ENCODE measurements at places on chromosomes 6 and 20.
A peak's percentile ranks its signal among the peaks of the same experiment; 100 is the strongest.

- no peak for DNase-seq
Measured at GRCh38 chr6:118912646-118913045, 18.7 kb downstream of the ASF1A start.

- no peak for DNase-seq
Measured at GRCh38 chr20:48639899-48640298, 187.9 kb downstream of the PREX1 start.

DNA sequence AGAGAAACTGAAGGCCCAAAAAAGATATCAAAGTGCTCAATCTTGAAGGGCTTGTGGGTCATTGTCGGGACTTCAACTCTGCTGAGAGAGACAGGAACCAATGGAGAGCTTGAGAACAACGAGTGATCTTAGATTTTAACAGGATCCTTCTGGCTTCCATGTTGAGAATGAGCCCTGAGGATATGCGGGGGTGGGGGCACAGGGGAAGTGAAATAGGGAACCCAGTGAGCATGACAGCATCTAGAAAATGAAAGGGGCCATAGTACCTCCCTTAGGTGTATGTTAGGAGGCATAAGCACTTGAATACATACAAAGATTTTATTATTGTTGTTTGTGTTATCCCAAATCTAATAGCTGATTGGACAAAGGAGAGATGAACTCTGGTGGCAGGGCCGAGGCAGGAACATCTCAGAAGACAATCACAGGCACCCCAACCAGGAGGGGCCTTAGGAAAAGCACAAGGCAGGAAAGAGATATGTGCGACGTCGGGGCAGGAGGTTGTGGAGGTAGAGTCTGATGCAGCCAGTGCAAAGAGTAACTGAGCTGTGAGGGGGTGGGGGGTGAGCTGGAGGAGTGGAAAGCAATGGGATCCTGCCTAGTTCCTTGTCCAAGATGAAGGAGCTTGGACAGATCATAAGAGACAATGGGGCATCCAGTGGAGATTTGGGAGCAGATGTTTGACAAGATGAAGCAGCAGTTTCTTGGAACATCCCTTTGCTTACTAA, 10.4 kb downstream of the TGM6 start:
- DNase-seq, result no peak

GRCh38 chr20:49775229-49775693, 37.4 kb upstream of the SLC9A8 start:
- no peak for DNase-seq

GRCh38 chr6:34374069-34374468, 18.4 kb downstream of the NUDT3 start:
- no peak for DNase-seq

- DNase-seq, result no peak
Measured at GRCh38 chr20:13299401-13299800, 78.3 kb downstream of the ISM1 start.

DNA sequence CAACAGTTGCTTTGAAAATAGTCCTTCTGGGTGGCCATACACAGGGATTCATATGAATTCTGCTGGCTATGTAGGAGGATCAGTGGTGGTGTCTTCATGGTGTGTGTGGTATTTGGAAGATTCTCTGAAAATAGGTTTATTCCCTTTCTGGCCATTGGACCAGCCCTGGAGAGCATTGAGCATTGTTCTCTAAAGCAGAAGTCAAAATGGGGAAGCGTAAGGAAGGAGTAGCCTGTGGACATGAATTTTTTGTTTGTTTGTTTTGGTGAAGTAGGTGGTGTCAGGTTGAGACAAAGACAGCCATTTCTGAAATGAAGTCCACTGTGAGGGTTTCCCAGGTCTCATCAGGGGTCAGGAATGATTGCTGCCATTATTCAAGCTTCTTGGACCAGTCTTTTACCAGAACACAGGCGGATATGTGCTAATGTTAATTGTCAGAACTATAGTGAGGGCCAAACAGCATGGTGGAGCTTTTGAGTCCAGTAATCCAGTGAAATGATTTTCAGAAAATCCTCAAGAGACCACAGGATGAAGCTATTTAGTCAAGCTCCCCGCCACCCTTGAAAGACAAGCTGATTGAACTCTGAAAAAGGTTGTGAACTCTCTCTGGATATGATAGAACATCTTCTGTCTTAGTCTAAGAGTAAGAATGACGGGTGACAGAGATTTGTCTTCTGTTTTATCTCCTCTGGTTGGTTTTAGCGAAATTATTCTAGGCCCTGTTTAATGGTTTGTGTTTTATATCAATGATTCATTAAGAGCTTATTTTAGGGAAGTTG, 60.0 kb downstream of the DNAH8 start:
- DNase-seq, result no peak

GRCh38 chr6:45438151-45438550, 60.4 kb upstream of the SUPT3H start:
- DNase-seq, result no peak

- DNase-seq, result no peak
Measured at GRCh38 chr20:24522452-24523330, 53.3 kb downstream of the SYNDIG1 start.

GRCh38 chr6:34745277-34746103, 11.8 kb upstream of the SNRPC start:
- DNase-seq, result no peak

GRCh38 chr6:6057442-6058053, 50.8 kb upstream of the NRN1 start:
- peak; percentile 12 for DNase-seq

- DNase-seq, result no peak
Measured at GRCh38 chr6:126033696-126034095, 47.4 kb downstream of the TRMT11 start.

DNA sequence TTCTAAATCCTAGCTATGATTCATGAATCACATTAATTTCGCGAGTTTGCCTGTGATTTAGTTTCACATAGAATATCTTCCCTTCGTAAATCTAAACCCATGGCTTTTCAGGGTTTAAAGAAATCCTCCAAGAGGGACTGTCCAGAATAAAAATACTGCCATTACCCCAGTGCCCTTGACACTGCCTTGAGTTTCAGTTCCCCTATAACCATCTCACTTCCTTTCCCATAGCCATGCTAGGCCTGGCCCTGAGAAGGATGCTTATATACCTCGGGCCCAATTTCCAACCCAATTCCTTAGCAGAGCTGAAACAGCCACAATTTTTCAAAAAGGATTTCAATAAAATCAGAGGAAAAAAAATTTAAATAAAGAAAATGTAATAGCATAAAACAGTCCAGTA, 697.3 kb downstream of the FRK start:
- no peak for DNase-seq

GRCh38 chr6:111503194-111503593, 20.2 kb upstream of the REV3L start:
- DNase-seq, result no peak

- DNase-seq, result no peak
Measured at GRCh38 chr6:168724669-168725570, 283.9 kb downstream of the SMOC2 start.

DNA sequence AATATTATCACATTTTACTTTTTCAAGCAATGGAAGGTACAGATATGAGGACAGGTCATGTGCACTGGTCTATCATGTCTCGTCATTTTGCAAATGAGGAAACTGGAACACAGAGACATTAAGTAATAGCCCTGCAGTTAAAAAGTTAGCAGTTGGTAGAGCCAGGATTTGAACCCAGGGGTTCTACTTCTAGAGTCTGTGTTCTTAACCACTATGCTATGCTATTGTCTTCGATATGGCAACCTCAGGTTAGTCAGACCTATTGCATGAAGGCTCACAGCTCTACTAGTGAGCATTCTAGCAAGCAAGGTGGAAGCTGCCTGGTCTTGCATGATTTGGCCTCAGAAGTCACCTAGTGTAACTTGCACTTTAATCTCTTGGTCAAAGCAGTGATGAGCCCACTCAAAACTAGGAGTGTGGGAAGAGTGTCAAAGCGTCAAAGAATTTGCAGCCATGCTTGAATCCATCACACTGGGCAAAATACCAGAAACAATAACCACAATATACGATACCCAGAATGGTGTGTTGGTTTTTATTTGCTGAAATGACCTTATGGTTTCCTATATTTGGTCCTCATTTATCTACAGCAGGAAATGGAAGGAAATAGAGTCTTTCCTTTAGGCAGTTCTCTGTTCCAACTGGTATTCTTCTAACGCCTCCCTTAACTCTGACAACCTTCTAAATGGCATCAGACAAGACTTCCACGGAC, 20.4 kb upstream of the BMP2 start:
- no peak for DNase-seq

GRCh38 chr6:1774226-1774915, 164.7 kb downstream of the FOXC1 start:
- DNase-seq, result no peak

DNA sequence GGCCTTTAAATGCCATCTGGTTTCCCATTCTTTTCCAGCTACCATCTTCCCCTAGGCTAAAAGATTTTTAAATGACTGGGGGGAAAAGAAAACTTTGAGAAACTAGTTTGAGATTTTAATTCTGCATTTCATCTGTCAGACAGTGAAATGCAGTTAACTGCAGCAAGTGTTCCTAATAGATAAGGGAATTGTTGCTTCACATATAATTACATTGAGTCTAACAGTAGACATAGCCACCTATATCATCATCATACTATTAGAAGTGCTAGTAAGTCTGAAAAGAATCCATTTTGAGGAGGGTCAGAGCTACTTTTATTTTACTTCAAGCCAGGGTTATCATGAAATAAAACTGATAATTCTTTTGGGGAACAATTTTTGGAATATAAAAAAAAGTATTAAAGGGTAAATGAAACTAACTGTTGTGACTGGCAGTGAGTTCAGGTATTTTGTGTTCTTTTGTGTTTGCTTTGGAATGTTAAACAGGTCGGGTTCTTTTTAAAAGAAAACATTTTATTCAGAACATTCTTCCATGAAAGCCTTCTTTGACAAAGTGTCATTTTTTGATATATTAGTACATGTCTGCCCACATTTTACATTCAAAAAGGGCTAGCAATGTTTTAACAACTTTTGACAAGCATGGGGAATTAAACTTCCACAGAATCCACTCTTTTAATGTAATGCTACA, 170.1 kb downstream of the HS3ST5 start:
- no peak for DNase-seq

GRCh38 chr20:8535403-8536261, 403.6 kb downstream of the PLCB1 start:
- DNase-seq, result no peak

- DNase-seq, result no peak
Measured at GRCh38 chr6:80522576-80522975, 416.1 kb downstream of the BCKDHB start.

- DNase-seq, result no peak
Measured at GRCh38 chr20:43988867-43989266, 74.2 kb downstream of the TOX2 start.

DNA sequence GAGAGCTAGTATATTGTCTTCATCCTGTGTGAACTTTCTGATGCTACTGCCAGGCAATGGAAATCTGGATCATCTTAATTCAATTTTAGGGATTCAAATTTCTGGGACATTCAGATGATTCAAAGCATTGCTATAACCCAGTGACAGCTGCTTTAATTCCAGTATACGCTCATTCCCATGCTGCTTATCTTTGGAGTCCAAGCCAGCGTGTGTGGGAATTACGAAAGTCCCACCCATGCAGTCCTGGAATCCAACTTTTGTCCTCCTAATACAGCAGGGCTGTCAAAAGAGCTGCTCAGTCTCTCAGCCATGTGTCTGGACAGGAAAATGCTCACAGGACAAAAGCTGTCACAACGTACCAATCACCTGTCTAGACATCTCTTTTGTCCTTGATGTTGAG, 219.8 kb downstream of the LAMA2 start:
- DNase-seq, result no peak

- DNase-seq, result no peak
Measured at GRCh38 chr20:8049310-8049709, 29.7 kb upstream of the TMX4 start.

- no peak for DNase-seq
Measured at GRCh38 chr20:37398750-37399621, 53.0 kb downstream of the SRC start.

- DNase-seq, result peak; percentile 70
Measured at GRCh38 chr6:11785774-11786579, 7.4 kb upstream of the ADTRP start.

DNA sequence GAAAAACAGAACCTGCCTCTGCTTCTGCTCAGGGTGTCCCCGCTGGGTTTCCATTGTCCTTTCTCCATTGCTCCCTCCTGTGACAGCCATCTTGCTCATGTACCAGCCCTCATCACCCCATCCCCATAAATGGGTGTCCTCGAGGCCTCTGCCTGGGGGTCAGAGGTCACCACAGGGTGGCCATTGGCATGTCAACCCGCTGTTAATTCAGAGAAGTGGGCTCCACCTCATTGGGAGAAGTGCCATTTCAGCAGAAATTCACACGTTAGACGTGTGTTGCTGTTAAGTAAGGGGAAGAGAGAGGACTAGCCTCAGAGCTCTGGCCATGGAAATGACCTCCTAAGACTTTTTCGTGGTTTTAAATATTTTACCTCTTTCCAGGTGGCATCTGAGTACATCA, 71.9 kb downstream of the PTPN1 start:
- DNase-seq, result no peak

DNA sequence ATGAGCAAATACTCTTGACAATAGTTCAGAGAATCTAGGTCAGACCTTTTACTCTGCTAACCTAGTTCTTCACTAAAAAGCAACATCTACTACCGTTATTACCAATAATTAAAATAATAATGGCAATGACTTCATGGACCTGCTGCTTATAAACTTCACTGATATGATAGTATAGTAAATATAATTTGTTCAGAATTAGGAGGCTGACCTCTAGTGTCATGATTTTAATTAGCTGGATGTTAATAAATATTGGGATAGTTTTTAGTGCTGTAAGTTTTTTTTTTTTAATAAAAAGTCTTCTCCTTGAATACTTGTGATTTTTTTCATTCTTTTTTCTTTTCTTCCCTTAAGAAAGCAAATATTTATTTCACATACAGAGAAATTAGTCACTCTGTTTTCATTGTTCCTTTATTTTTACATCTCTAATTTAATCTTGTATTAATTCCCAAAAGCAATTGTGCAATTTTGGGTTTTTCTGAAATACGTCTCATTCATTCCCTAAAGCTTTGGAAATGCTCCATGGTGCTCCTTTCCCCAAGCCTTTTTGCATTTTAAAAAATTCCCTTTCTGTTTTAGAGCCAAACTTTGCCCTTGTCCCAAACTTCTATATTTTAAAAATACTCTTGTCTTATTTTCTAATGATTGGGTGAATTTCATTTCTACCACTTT, 46.6 kb upstream of the UST start:
- DNase-seq, result no peak

DNA sequence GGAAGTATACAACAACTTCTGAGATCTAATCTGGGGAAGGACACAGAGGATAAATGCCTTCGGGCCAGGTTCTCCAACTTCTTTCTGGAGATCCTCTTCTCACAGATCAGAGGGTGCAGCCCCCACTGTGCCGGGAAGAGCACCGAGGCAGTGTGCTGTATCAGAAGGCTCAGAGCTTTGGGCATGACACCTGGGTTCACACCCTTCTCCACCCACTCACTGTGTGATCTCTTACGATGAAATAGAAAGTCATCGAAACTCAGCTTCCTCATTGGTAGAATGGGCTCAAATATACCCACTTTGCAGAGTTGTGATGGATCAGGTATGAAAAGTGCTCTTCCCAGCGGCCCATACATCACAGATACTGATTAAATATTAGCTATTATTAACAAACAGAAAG, 347.5 kb upstream of the SOX4 start:
- DNase-seq, result no peak
